ENCODE measurements at places on chromosomes 1 and 21. TPM values are rescaled to one million over a fixed set of nuclear protein-coding genes. Genes with fewer than 3 reads are reported as not detected.

The FLG2 gene
- not detected for polyA plus RNA-seq

The TMEM35B gene
- 46.2 TPM for polyA plus RNA-seq

The SLC44A3 gene
- 0.29 TPM for polyA plus RNA-seq

The HES3 gene
- polyA plus RNA-seq: not detected

The DDX20 gene
- polyA plus RNA-seq: 4.1 TPM

The UTS2 gene
- polyA plus RNA-seq: not detected

The RAB42 gene
- polyA plus RNA-seq: 1.4 TPM

The FOXJ3 gene
- 34.7 TPM for polyA plus RNA-seq

The MRAP gene
- polyA plus RNA-seq: not detected

DNA sequence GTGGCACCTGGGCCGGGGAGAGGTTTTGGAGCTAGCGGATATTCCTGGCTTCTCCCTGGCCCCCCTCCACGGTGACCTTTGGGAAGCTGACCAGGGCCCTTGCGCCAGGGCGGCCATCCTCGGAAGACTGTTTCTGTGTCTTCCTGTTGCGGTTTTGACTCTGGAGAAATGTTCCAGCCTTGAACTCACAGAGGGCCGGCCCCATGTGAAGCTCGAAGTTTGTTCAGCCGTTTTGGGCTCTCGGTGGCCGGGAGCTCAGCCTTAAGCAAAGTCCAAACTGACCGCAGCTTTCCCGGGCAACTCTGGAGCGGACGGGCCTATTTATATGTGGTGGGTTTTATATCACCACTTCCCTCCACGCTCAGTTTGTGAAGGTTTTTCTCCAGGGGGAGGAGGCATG lies 17.0 kb upstream of the WNT4 start:
- H3K27ac ChIP-seq: no peak overlapping the region
- H3K4me1 ChIP-seq: no peaks in the 10 kb centered on the region
- H3K27me3 ChIP-seq: no peaks in the 10 kb centered on the region
- no peaks in the 10 kb centered on the region for H3K36me3 ChIP-seq
- H3K4me3 ChIP-seq: no peak overlapping the region
- no peak for DNase-seq

DNA sequence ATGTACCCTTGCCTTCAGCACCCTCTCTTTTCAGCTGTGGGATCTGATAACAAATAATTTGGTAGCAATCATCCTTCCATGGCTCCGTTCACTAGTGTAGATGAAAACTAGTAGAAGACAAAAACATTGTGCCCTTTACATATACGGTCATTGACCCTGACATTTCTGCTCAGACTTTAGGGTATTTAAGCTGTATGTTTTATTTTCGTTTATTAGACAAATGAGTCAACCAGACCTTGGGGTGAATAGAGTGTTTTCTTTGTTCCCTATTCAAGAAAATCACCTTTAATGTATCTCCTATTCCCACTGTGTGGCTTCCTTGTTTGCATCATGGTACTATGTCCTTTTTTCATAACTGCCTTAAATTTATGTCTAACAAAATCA lies 187.3 kb downstream of the VAV3 start:
- no peaks in the 10 kb centered on the region for H3K27me3 ChIP-seq
- H3K27ac ChIP-seq: no peak overlapping the region
- H3K4me3 ChIP-seq: no peak overlapping the region

DNA sequence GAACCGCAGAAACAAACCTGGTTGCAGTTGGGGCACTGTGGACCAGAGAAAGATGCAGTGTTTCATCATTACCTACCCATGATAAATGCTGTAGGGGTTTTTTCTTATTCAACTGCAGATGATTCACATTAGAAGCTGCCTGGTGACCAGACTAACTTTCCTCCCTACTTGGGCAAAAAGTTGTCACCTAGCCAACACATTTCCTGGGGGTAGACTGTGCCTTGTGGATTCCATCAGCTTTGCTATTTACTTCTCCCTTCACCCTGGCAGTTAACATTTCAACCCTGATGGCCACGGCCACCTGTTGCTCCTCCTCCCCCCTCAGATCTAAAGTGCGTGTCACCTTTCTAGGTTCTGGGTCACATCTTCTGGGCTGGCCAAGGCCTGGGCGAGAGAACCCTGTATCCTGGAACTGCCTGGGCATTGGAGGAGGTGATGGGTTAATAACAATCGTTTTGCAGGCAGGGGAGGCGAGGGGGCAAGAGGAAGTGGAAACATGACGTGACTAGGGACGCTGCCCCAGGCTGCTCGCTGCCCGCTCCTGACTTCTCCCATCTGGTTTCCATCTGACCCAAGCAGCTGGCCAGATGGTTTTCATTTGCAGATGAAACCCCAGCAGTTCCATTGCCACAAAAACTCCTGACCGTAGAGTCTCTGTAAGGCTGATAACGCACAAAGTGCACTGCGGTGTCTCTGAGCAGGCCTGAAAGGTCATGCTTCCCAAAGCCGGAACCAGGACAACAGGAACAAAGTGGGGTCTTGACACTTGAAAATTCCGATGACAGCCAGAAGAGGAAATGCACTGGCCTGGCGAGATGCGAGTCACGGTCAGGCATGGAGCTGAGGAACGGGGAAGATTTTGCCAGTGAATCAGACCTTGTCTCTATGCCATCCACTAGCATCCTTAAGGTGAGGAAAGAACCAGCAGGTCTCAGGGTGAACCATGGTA lies 36.6 kb downstream of the CAPZB start:
- DNase-seq: peak; percentile 66
- peak overlapping the region; percentile 68 for H3K27ac ChIP-seq
- no peak overlapping the region for H3K4me3 ChIP-seq
- peaks cover 44% of the 10 kb centered on the region for H3K4me1 ChIP-seq
- no peaks in the 10 kb centered on the region for H3K27me3 ChIP-seq
- no peaks in the 10 kb centered on the region for H3K36me3 ChIP-seq

- no peaks in the 10 kb centered on the region for H3K4me1 ChIP-seq
- H3K36me3 ChIP-seq: no peaks in the 10 kb centered on the region
- no peak overlapping the region for H3K4me3 ChIP-seq
- no peak overlapping the region for H3K27ac ChIP-seq
These were observed 223.6 kb upstream of the POU3F1 start for GRCh38 chr1:38269923-38270848.

GRCh38 chr1:228236744-228237143 lies 28.9 kb downstream of the OBSCN start:
- no peak overlapping the region for H3K4me3 ChIP-seq
- H3K27ac ChIP-seq: no peak overlapping the region
- peaks cover 2% of the 10 kb centered on the region for H3K27me3 ChIP-seq
- H3K36me3 ChIP-seq: no peaks in the 10 kb centered on the region

GRCh38 chr1:169595764-169596711 lies 9.8 kb upstream of the F5 start:
- peaks cover 3% of the 10 kb centered on the region for H3K27me3 ChIP-seq
- H3K4me1 ChIP-seq: no peaks in the 10 kb centered on the region
- peak; percentile 46 for DNase-seq
- H3K36me3 ChIP-seq: no peaks in the 10 kb centered on the region
- H3K27ac ChIP-seq: no peak overlapping the region

DNA sequence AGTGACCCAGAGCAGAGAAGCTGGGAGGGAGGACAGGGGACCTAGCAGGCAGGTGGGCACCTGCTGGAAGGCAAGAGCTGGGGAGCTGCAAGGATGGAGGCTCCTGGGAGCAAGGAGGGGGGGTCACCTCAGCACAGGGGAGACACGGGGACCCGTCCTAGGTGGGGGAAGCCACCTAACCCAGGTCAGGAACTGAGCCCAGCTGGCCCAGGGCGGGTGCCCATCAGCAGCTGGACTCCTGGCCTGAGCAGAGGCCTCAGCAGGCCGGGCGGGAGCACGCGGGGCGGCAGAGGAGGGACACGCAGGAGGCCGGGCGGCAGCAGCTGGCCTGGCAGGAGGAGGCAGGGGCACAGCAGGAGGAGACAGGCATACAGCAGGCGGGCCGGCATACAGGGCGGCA lies 949 bp downstream of the KRTAP10-1 start:
- peaks cover 15% of the 10 kb centered on the region for H3K27me3 ChIP-seq
- H3K27ac ChIP-seq: no peak overlapping the region
- H3K4me3 ChIP-seq: no peak overlapping the region

- DNase-seq: peak; percentile 71
- H3K4me1 ChIP-seq: peaks cover 7% of the 10 kb centered on the region
- no peaks in the 10 kb centered on the region for H3K27me3 ChIP-seq
- no peaks in the 10 kb centered on the region for H3K36me3 ChIP-seq
- H3K27ac ChIP-seq: peak overlapping the region; percentile 16
These were observed 5.7 kb upstream of the TENT5B start for GRCh38 chr1:27018316-27018715.

DNA sequence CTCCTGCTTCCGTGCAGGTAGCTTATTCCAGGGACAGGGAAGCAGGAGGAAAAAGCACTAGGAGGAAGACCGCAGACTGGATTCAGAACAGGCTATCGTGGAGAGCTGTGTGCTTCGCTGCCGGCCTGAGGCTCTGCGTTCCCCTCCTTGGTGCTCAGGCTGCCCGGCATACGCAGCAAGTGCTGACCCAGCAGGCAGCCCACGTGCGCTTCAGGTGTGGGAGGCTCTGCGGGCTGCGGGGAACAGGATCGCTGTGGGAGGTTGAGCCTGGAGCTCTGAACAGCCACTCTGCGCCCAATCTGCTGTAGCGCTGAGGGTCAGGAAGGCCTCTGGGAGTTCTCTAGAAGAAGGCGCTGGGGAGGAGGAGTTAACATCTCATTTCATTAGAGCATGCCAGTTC lies 27.9 kb downstream of the DOP1B start:
- DNase-seq: no peak
- H3K27ac ChIP-seq: no peak overlapping the region
- no peak overlapping the region for H3K4me3 ChIP-seq
- no peaks in the 10 kb centered on the region for H3K36me3 ChIP-seq
- no peaks in the 10 kb centered on the region for H3K27me3 ChIP-seq

DNA sequence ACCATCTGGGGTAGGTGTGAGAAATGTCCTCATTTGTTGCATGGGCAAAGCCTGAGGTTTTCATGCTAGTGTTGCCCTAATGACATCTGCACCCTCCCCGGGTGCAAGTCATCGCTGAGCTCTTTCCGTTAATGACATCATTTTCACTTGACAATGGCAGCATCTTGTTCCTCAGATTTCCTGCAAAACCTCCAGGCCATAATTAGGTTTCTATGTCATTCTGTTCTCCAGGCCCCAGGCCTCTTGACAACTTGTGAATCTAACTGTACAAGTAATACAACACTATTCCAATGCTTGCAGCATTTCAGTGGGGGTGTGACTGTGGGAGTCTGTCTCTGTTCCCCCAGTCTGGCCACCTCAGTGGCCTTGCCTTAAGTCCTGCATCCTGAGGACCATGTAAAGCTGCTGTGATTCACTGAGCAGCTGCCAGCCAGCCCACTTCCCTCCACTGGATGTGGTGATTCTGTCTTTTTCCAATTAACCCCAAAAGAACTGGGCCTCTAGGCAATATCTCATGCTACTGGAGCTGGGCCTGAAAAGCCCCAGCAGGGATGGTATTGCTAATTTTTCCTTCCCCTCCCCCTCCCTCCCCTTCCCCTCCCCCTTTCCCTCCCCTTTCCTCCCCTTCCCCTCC lies 22.8 kb downstream of the RAB7B start:
- DNase-seq: no peak
- H3K4me3 ChIP-seq: no peak overlapping the region
- H3K4me1 ChIP-seq: peaks cover 9% of the 10 kb centered on the region
- peak overlapping the region; percentile 55 for H3K27ac ChIP-seq
- no peaks in the 10 kb centered on the region for H3K27me3 ChIP-seq

- no peaks in the 10 kb centered on the region for H3K27me3 ChIP-seq
- peaks cover 13% of the 10 kb centered on the region for H3K4me1 ChIP-seq
- peak; percentile 64 for DNase-seq
- H3K4me3 ChIP-seq: peak overlapping the region; percentile 72
- H3K27ac ChIP-seq: peak overlapping the region; percentile 74
These were observed 1.0 kb downstream of the SLC35D1 start for GRCh38 chr1:67052741-67053534.

DNA sequence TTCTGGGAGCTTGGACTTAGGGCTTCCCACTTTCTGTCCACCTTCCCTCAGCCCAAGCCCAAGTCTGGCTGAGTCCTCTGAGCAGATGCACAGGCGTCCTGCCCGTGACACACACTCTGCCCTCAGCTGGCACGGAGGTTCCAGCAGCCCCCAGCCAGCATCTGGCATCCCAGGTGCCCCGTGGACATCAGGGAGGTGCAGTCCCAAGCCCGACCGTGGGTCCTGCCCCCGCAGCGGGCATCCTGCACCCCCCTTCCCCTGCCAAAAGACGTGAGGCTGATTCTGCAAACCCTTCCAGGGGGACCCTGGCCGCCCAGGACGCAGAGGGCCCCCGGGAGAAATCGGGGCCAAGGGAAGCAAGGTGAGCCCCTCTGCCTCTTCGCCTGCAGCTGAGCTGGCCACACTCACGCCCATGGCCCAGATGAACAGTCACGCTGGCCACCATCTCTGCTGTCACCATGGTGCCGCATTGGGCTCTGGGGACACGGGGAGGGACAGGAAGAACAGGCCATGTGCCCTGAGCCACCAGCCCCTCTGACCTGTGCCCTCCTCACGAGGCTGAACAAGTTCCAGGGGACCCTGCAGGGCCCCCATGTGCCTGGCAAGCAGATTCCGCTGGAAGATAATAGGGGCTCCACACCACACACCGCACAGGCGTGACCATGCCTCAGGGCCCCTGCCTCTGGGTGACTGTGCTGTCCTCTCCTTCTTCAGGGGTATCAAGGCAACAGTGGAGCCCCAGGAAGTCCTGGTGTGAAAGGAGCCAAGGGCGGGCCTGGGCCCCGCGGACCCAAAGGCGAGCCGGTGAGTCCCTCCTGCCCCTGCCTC lies 20.6 kb downstream of the COL6A2 start:
- H3K27me3 ChIP-seq: no peaks in the 10 kb centered on the region
- no peak overlapping the region for H3K27ac ChIP-seq

DNA sequence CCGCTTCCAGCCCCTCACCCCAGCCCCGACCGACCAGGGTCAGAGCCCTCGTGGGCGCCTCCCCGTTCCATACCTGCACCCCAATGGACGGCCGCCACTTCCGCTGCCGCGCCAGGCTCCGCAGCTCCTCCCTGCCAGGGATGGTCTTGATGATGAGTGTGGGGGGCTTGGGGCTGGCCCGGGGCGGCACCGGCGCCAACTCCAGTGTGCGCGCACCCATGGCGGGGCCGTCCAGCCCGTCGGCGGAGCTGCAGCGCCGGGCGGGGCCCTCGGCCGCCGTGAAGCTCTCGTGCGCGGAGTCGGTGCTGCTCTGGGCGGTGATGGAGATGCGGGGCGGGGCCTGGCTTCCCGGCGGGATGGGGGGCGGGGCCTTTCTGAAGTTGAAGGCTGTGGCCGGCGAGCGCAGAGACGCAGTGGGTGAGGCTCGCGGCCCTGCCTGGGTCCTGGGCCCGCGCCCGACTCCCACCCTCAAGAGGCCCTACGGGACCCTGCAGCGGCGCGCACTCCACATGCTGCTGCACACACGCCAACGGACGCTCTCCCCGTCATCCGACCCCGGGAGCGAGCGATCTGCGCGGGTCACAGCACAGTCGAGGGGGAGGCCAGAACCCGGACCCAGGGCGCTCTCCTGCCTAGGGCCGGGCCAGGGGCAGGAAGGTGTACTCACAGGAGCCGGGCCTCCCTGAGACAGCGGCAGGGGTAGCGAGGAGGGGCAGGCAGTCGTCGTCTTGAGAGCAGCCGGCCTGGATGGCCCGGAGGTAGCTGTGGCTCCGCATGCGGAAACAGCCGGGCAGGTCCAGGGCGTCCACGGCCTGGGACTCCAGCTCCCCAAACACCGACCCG lies 26.1 kb upstream of the SMIM12 start:
- H3K27me3 ChIP-seq: peaks cover 25% of the 10 kb centered on the region
- no peaks in the 10 kb centered on the region for H3K36me3 ChIP-seq
- H3K27ac ChIP-seq: no peak overlapping the region
- DNase-seq: peak; percentile 22
- peak overlapping the region; percentile 15 for H3K4me3 ChIP-seq

- H3K27ac ChIP-seq: no peak overlapping the region
- H3K36me3 ChIP-seq: no peaks in the 10 kb centered on the region
- DNase-seq: no peak
- H3K4me1 ChIP-seq: no peaks in the 10 kb centered on the region
- no peak overlapping the region for H3K4me3 ChIP-seq
- H3K27me3 ChIP-seq: no peaks in the 10 kb centered on the region
These were observed 94.4 kb downstream of the PDE9A start for GRCh38 chr21:42747746-42748351.
